Kidney (tissue), 22 donors: ENCODE measurements at places on chromosomes 6 and 20. TPM values are rescaled to one million over a fixed set of nuclear protein-coding genes. Genes with fewer than 3 reads are reported as not detected.

SGK2 gene
- total RNA-seq, result 42.9 TPM

CEP57L1 gene
- total RNA-seq, result 10.6 TPM

PPP1R14C gene
- total RNA-seq, result 15.8 TPM

FGD2 gene
- 49.5 TPM for total RNA-seq

RFX6 gene
- not detected for total RNA-seq

MCHR2 gene
- total RNA-seq, result not detected

ME1 gene
- 3.3 TPM for total RNA-seq

ARG1 gene
- total RNA-seq, result not detected

WFDC12 gene
- total RNA-seq, result 1.4 TPM

DEFB112 gene
- not detected for total RNA-seq

FOXP4 gene
- 33.2 TPM for total RNA-seq

PRPH2 gene
- total RNA-seq, result 1.6 TPM

MYB gene
- 1.3 TPM for total RNA-seq

ECI2 gene
- 51.9 TPM for total RNA-seq

RIPOR3 gene
- 14.6 TPM for total RNA-seq

FERMT1 gene
- total RNA-seq, result 0.57 TPM

SPATS1 gene
- not detected for total RNA-seq

UNC93A gene
- total RNA-seq, result not detected

ERVFRD-1 gene
- 0.57 TPM for total RNA-seq

HLA-DQB1 gene
- 13.8 TPM for total RNA-seq

UNC5CL gene
- total RNA-seq, result 53.7 TPM

LY86 gene
- total RNA-seq, result 6.1 TPM

L3MBTL1 gene
- total RNA-seq, result 16.2 TPM
